ENCODE measurements at places on chromosomes 5 and 9.
A peak's percentile ranks its signal among the peaks of the same experiment; 100 is the strongest.

- DNase-seq, result no peak
Measured at GRCh38 chr5:28355831-28356230, 1317.4 kb upstream of the CDH9 start.

DNA sequence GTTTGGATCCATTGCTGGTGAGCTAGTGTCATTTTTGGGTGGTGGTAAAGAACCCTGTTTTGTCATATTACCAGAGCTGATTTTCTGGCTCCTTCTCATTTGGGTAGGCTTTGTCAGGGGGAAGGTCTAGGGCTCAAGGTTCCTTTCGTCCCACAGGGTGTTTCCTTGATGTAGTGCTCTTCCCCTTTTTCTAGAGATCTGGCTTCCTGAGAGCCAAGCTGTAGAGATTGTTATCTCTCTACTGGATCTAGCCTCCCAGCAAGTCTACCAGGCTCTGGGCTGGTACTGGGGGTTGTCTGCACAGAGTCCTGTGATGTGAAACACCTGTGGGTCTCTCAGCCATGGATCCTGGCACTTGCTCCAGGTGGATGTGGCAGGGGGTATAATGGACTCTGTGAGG is 145.9 kb downstream of the HINT1 start:
- DNase-seq, result no peak

- DNase-seq, result no peak
Measured at GRCh38 chr5:159894149-159894720, 22.0 kb upstream of the ADRA1B start.

DNA sequence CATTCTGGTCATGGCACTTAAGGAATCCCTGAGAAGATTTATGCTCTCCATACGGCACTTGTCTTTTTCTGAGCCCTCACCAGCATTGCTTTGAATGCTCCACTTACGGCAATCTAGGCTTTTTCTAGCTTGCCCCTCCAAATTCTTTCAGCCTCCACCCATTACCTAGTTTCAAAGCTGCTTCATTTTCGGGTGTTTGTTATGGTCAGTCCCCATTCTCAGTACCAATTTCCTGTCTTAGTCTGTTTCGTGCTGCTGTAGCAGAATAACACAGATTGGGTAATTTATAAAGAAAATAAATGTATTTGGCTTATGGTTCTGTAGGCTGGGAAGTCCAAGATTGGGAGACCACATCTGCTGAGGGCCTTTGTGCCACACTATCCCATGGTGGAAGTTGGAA is 42.0 kb downstream of the ARHGEF28 start:
- no peak for DNase-seq

GRCh38 chr9:71680189-71680980 is 87.9 kb downstream of the CEMIP2 start:
- DNase-seq, result no peak

- DNase-seq, result peak; percentile 58
Measured at GRCh38 chr5:169164481-169164925, 136.4 kb downstream of the SLIT3 start.

DNA sequence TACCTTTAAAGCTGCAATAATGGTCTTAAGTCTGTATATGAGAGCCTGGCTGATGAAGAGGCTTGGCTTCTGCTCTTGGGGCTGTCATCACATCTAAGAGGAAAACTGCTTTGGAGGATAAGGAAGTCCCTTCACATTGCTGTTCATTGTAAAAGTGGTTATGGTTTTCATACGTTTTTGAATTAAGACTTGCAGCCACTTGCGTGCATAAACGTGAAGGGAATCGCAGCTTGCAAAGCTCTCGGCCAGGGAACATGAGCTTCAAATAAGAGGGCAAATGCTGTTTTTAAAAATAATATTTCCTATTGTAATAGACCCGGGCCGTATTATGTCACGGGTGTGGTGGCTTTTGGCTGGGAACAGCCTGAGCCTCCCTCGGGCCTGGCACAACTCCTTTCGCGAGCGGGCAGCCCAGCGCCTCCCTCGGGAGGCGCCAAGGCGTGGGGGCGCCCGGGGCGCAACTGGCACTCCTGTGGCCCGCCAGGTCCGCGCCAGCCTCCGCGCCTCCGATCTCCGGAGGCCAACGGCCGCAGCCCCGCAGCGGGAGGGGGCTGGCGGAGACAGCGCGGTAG is 538 bp upstream of the ARHGEF28 start:
- no peak for DNase-seq

GRCh38 chr5:14557791-14558415 is 23.7 kb upstream of the OTULINL start:
- no peak for DNase-seq

DNA sequence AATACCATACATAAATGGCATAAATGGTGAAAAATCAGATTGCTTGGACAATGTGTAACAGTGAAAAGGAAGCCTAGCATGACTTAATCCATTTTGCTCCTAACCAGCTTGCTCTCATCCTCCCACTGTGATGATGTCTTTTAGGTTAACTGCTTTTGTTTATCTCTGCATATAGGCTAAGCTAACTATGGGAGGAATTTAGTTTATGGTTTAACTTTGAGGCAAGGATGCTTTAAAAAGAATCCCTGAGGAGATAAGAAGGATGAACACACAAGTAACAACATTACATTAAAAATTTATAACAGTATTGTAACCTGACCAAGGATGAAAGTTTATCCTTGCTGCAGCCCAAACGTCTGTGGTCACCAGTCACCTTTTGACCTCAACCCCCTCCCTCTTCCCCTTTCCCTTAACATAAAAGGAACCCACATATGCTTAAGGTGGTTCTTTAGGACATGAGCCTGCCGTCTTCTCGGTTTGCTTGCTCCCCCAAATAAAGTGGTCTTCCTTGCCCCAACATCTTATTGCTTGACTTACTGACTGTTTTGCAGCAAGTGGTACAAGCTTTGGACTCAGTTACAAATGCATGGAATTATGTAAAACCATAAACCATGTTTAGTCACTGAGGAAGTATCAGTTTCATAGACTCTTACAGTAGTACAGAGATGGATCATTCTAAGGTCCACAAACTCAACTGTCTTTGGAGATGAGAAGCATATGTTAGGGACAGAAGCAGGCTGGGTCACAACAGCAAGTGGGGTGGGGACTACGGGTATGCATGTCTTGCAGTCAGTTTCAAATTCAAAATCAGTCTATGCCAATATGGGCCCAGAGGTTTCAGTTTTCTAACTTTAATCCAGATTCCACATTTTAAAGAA is 31.3 kb downstream of the AGXT2 start:
- DNase-seq, result no peak

GRCh38 chr9:127148014-127148413 is 25.6 kb upstream of the ANGPTL2 start:
- no peak for DNase-seq
